Stimulated activated CD4-positive, alpha-beta T cell treated with anti-CD3 and anti-CD28 coated beads, Interleukin-1b, Interleukin-23, amount 100 ng/mL, for 1 hour (primary cell): ENCODE measurements at places on chromosomes 4 and X.
A peak's percentile ranks its signal among the peaks of the same experiment; 100 is the strongest.

GRCh38 chr4:143282211-143282707, 54.4 kb upstream of the GAB1 start:
- no peak for DNase-seq

DNA sequence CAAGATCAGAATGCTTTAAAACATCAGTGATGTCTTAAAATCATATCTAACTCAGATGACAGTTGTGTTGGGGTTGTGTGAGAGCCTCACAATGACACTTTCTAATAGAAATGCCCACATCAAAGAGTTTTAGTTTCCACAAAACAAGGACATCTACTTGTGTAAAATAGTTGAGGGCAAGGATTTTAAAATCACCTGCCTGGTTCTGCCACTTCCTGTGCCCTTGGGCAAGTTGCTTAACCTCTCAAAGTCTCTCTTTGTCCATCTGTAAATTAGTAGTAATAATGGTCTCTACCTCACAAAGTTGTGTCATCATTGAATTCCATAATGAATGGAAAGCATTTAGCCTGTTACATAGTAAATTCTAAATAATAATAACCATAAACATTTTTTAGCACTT, 41.9 kb upstream of the RELL1 start:
- no peak for DNase-seq

DNA sequence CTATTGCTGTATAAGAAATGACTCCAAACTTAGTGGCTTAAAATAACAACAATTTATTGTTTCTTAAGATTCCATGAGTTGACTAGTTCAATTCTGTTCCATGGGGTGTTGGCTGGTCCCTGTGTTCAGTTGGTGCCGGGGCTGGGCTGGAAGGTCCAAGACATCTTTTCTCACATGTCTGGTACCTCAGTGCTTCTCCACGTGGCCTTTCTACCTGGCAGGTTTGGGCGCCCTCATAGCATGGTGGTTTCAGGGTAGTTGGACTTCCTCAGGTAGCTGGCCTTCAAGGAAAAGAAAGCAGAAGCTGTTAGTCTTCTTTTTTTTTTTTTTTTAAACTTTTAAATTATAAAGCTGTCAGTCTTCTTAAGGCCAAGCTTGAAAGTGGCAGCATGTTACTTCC, 104.6 kb upstream of the LIMCH1 start:
- no peak for DNase-seq

GRCh38 chr4:122701061-122701460, 31.4 kb upstream of the BBS12 start:
- DNase-seq, result no peak

DNA sequence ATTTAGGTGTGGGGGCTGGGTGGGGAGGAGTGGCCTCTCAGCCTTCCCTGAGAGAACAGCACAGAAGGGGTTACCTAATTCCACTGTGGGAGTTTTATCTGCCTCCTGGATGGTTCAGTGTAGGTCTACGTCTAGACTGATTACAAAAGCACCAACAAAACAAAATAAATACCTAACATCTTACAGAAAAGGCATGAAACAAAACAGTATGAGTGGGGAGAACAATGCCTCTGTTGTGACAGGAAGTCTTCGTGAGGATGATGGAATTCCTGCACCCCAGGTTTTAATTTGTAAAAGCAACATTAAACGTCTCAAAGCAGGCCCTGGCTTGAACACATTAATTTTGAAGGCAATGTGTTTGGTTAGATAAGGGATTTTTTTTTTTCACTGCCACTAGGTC, 112.1 kb upstream of the GPC4 start:
- no peak for DNase-seq

- no peak for DNase-seq
Observed at GRCh38 chrX:143994206-143994605, 110.3 kb downstream of the UBE2NL start.

DNA sequence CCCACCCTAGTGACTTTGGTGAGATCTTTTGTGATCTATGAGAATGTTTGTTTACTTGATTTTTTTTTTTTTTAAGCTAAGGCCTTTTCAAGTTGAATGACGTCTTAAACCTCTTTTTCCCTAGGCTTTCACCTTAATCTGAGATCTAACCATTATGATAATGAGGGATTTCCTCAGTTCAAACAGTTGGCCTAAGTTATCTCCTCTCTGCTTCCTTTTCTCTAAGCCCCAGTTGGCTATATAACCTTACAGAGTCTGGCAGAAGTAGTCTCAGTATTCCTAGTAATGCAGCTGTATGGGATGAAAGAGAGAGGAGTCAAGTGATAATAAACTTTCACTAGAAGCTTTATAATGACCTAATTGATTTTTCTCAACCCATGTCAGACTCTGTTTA, 99.0 kb downstream of the STIM2 start:
- DNase-seq, result no peak

DNA sequence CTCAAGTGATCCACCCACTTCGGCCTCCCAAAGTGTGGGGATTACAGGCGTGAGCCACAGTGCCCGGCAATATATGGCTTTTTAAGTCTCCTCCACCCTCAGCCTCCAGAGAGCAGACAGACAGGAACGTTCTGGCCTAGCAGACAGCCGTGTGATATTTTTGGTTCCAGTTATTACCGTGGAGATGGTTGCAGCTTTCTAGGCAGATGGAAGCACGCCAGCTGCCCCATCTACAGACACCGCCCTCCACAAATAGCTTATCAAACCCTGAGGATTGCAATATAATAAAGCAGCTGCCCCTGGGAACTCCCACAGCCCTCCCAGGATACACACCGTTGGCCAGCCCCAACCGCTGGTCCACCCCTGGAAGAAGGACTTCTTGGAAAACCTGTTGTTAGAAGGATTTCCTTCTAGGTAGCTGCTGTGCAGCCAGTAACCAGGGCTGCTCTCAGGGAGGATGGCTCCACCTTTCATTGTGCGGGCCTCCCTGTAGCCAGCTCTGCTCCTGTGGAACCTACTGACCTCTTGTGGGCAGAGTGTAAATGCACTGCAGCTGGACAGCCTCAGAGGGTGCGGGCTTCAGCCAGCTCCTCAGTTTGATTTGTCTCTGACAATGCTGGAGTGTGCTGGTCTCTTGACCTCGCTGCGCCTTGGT, 44.0 kb downstream of the SLC25A5 start:
- no peak for DNase-seq

GRCh38 chr4:107711831-107712230, 8.2 kb downstream of the PAPSS1 start:
- no peak for DNase-seq

DNA sequence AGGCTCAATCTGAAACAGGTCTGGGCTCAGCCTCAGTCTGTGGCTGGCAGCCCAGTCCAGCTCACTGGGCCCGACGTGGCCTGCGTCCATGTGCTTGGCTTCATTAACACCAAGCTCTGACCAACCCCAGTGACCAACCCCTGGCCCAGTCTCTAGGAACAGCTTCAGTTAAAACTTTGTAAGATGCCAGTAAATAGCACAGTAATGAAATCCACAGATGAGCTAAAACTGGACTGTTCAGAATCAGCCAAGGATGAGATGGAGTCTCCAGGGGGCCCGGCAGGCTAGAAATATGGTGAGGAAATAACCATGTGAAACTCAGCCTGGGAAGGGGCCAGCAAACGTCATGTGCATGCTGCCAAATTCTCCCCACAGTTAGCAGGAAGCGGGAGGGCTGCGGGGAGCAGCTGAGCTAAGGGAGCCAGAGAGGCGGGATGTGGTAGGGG, 37.1 kb upstream of the XPNPEP2 start:
- no peak for DNase-seq

DNA sequence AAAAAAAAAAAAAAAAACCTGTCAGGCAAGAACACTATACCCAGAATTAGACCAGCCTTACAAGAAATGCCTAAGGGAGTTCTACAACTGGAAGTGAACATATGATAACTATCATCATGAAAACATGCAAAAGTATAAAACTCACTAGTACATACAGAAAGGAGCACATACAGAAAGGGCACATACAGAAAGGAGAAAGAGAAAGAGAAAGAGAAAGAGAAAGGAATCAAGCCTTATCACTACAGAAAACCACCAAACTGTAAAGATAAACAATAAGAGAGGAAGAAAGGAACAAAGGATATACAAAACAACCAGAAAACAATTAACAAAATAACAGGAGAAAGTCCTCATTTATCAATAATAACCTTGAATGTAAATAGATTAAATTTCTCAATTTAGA, 50.4 kb downstream of the PHKA1 start:
- DNase-seq, result no peak

DNA sequence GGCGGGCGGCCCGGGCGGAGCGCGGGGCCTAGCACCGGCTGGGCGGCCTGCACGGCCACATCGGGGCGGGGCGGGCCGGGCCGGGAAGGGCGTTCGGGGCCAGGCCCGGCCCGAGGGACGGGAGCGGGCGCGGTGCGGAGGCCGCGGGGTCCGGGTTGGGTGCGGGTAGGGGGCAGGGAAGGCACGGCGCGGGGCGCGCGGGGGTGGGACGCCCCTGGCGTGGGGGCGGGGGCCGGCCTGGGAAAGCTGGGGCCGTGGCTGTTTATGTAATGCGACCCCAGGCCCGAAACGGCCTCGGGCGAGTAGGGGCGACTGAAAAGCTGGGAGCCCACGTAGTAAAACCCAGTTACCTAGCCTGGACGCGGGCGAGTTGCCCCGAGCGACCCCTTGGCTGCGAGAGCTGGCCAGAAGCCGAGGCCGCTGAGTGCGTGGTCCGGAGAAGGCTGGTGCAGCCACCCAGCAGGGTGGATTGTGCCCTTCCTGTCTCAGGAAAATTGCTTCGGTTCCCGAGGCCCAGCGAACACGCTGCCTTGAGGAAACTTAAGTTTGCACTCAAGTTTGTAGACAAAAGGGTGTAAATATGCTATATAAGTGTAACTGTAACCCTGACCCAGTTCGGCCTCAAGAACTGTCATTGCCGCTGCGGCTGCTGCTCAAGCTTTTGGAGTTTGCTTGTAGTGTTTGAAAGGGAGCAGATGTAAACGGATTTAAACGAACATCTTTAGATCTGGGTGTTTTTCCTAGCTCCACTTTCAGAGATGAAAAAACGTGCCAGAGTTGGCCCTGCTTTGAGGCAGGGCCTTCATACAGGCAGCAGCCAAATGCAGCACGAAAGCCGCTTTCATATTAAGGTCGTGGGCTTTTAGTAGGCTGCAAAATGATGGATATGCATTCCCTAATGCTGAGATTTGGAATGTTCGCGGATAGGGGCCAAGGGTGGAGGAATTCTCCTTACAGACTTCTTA, 674 bp downstream of the SEC24B start:
- no peak for DNase-seq

DNA sequence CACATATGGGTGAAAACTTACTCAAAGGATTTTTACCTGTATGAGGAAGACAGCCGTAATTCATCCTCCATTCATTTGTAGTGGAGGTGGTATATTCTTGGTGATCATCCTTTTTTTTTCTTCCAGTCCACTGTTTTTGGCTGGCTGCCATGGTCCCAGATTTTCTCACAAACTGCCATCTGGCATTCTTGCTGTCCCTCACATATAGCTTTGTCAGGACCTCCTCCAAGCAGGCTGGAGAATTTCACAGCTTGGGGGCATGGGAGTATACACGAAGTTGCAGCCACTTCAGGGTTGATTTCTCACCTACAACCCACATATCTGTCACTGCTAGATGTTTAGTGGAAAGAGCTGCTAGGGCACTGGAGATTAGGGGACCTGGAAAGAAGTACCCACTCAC, 401.0 kb downstream of the IL1RAPL1 start:
- DNase-seq, result no peak

DNA sequence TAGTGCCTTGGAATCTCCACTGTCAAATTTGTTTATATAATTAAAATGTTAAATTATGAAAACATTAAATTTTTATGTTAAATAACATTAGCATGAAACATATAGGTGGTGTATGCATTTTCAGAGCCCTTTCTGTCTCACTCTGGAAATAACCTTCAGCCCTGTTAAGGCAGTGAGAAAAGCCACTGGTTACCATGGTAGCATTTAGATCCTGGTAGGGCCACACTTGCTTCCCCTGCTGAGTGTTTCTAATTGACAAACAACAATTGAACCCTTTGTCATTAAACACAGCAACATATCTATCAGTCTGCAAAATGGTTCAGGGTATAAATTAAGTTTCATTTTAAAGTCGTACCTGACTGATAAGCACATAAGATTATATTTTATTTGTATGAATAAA, 63.5 kb downstream of the PDK3 start:
- no peak for DNase-seq

GRCh38 chr4:166311169-166311568, 438.1 kb downstream of the TLL1 start:
- no peak for DNase-seq

DNA sequence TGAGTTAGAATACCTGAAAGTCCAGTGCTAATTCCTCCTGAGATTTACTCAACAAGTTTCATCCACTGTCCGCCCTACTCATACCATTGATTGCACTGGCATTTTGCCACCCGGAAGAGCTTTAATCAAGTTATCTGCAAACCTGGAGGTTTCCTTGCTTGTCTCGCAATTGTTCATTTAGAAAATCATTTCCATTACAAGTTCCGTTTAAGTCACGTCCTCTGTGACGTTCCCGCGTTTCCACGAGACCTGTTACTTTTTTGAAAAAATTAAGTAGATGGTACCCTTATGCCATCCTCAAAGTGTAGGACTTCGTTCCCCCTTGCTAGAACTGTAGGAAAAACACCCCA, 761 bp upstream of the FRYL start:
- peak; percentile 16 for DNase-seq

- DNase-seq, result no peak
Observed at GRCh38 chr4:107035819-107036583, at the start of gene DKK2. DKK2 (minus strand) TSS chr4:107036313; CDS start chr4:107035591, 722 bp downstream.

GRCh38 chr4:140289486-140289885, 84.0 kb upstream of the SCOC start:
- DNase-seq, result no peak

- no peak for DNase-seq
Observed at GRCh38 chrX:153596981-153597750, 1.8 kb downstream of the CCNQ start.

DNA sequence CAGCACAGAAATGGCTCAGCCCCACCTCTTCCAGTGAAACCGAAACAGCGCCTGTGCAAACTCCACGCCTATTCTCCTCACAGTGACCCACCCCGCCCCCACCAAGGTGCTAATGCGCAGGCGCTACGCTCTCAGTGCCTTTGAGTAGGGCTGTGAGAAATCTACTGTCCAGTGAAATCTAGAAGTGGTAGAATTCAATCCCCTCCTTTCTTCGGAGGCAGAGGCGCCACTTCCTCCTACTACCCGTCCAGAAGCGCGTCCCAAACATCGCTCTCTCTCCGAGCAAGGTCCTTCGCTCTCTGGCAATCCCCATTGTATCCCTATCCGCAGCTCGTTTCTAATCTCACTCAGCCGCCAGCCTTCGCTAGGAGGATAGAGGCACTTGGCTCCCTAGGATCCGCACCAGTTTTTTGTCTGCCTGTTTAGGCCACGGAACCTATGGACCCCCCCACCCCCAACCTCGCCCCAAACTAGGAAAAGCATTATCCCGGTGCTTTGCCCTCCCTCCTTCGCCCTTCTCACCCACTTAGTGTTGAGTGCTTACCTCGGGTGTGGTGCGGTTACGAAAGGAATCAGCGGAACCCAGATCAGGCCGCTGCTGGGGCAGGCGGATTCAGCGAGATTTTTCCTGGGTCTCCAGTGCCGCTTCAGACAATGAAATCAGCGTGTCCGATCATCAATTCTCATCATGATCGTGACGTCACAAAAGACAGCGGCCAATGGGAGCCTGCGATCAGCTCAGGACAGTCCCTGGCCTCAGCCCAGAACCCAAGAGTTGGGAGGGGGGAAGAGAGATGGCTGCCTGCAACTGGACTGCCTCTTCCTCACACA, at the start of gene HDX:
Gene HDX (minus strand): TSS at position 656 of the 831 bp plus-strand sequence. CDS start 27,056 bp downstream, outside the sequence.
- DNase-seq, result no peak

GRCh38 chrX:31181377-31182000, 109.6 kb upstream of the FTHL17 start:
- DNase-seq, result no peak

GRCh38 chr4:186190581-186191199, 677 bp upstream of the CYP4V2 start:
- DNase-seq, result no peak

- no peak for DNase-seq
Observed at GRCh38 chr4:40395908-40396793, 61.0 kb downstream of the CHRNA9 start.
